Right cardiac atrium (tissue), 5 donors: ENCODE measurements at places on chromosomes 2 and 18. TPM values are rescaled to one million over a fixed set of nuclear protein-coding genes. Genes with fewer than 3 reads are reported as not detected.

Gene FBXO15
- polyA plus RNA-seq: 0.43 TPM

Gene DNAJC5G
- polyA plus RNA-seq: 2.2 TPM

Gene RAB6D
- 0.02 TPM for polyA plus RNA-seq

Gene TFPI
- polyA plus RNA-seq: 27.1 TPM

Gene CDH20
- polyA plus RNA-seq: 0.05 TPM

Gene DSC2
- 6.6 TPM for polyA plus RNA-seq

Gene CCDC85A
- polyA plus RNA-seq: 1.1 TPM

Gene TCF7L1
- polyA plus RNA-seq: 13.0 TPM

Gene GKN2
- polyA plus RNA-seq: not detected

Gene PRKD3
- 5.6 TPM for polyA plus RNA-seq

Gene C1D
- polyA plus RNA-seq: 21.2 TPM

Gene RNF149
- 22.7 TPM for polyA plus RNA-seq

Gene MOGAT1
- polyA plus RNA-seq: 0.16 TPM

Gene TRPM8
- polyA plus RNA-seq: not detected

Gene KIAA2012
- polyA plus RNA-seq: not detected

Gene SERPINB3
- polyA plus RNA-seq: not detected

Gene CTDP1
- polyA plus RNA-seq: 7.1 TPM

Gene OSR1
- polyA plus RNA-seq: 9.6 TPM

Gene RGPD4
- not detected for polyA plus RNA-seq

Gene ADRA2B
- 2.2 TPM for polyA plus RNA-seq

Gene UGT1A7
- not detected for polyA plus RNA-seq

Gene EML6
- 0.43 TPM for polyA plus RNA-seq

Gene SERPINB12
- polyA plus RNA-seq: not detected

Gene METTL21A
- 19.1 TPM for polyA plus RNA-seq

Gene FAM237A
- polyA plus RNA-seq: not detected

Gene NAB1
- 17.6 TPM for polyA plus RNA-seq

Gene HOXD13
- polyA plus RNA-seq: not detected

Gene TFCP2L1
- 0.38 TPM for polyA plus RNA-seq

Gene DYSF
- polyA plus RNA-seq: 36.7 TPM

Gene ZNF521
- polyA plus RNA-seq: 7.2 TPM

Gene ALLC
- 0.38 TPM for polyA plus RNA-seq

Gene SSB
- 73.3 TPM for polyA plus RNA-seq

Gene FBXO36
- polyA plus RNA-seq: 0.77 TPM

Gene LTBP1
- 53.0 TPM for polyA plus RNA-seq

Gene TUBB8B
- not detected for polyA plus RNA-seq

Gene SCYGR5
- not detected for polyA plus RNA-seq

Gene FAM161A
- 1.1 TPM for polyA plus RNA-seq
